H4 (cell line): ENCODE measurements at places on chromosomes 3 and 15. TPM values are rescaled to one million over a fixed set of nuclear protein-coding genes. Genes with fewer than 3 reads are reported as not detected.

SLC9A9 gene
- 9.7 and 10.8 TPM in 2 replicates for total RNA-seq

TIPIN gene
- 22.2 and 24.3 TPM in 2 replicates for total RNA-seq

NUDT16 gene
- total RNA-seq: 7.9 and 9.0 TPM in 2 replicates

- no peak for DNase-seq
These were observed 4.0 kb downstream of the B2M start for GRCh38 chr15:44715142-44715796.

GRCh38 chr3:71504250-71505036 lies 79.1 kb downstream of the FOXP1 start:
- DNase-seq: peak; percentile 45

- no peak for DNase-seq
These were observed 472.5 kb upstream of the SGO1 start for GRCh38 chr3:20658491-20658890.

GRCh38 chr15:100731267-100732152 lies 129.1 kb downstream of the ASB7 start:
- DNase-seq: no peak

- DNase-seq: no peak
These were observed 10.5 kb upstream of the CCK start for GRCh38 chr3:42276141-42277132.

DLL4 gene
- total RNA-seq: 0.10 TPM in 1 of 2 replicates, not detected in the other

SUCNR1 gene
- 0.70 and 1.2 TPM in 2 replicates for total RNA-seq

C2CD4B gene
- not detected in 2 replicates for total RNA-seq

DNA sequence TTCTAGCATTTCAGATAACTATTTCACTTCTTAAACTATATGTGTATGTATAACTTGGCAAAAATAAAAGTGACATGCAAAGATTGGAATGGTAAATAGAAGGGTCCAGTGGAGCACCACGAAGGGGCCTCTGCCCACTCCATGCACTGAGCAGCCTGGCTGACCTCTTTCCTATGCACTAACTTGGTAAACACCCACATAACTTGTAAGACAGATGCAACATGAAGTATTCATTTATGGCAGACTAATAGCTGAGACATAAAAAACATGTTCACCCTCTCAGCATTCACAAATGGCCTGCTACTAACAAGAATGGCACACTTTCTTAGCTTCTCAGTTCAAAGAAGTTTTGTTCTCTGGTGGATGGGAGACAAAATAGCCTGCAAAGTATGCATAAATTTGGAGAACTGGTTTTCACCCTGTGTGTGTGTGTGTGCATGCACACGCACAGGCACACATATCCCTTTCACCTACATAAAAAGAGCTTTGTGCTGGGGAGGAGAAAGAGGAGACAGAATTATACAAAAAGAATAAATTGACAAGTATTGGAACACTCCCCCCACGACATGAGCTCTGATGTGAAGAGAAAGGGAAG lies 26.5 kb upstream of the RYK start:
- DNase-seq: no peak

GRCh38 chr15:62447742-62448141 lies 282.7 kb upstream of the C2CD4B start:
- no peak for DNase-seq

DNA sequence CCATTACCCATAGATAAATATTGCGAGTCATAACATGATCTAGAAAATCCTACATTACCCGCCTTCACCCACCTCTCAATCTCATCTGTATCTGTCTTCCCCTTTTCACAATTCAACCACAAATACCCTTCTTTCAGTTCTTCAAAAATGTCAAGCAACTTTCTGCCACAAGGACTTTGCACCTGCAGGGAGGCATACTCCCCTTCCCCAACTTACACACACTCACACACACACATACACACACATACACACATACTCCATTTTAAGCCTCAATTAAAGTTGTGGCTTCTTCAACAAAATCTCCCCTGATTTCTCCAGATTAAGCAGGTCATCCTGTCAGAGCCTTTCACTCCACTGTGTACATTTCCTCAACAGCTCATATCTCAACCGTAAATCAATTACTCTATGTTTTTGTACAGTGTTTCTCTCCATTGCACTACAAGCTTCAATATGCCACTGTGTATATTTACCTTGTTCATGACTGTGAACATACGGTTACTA lies 33.1 kb upstream of the CCDC50 start:
- no peak for DNase-seq

- peak; percentile 29 for DNase-seq
These were observed 20.1 kb downstream of the OSBPL10 start for GRCh38 chr3:31960793-31961431.

THBS1 gene
- total RNA-seq: 277 and 278 TPM in 2 replicates

DNA sequence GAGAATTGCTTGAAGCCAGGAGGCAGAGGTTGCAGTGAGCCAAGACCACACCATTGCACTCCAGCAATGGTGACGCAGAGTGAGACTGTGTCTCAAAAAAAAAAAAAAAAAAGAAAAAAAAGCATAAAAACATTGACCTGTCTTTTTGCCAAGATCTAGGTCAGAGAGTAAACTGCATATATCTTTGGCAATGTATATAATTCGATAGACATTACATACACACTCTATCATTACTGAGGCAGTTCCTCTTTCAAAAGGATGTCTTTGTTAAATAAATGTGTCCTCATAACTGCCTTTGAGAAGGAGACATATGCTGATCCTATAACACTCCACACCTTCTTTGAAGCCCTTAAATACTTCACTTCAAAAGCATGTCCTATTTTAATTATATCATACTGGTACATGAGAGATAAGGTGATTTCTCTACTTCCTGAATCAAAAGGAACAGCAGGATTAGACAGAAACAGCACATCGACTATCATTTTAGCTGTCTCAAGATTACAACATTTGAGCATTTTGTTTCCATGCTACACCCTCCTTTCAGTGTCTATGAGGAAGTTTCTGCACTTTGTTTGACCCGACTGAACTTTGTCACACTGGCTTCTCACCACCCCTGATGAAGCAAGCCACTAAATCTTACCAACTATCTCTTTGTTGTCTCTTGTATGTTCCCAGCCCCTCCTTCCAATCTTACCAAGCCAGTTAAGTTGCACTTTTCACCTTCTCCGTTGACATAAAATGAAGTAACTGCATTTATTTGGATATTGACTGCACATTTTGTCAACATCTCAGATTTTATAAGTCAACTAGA lies 335.8 kb downstream of the MECOM start:
- no peak for DNase-seq

DNA sequence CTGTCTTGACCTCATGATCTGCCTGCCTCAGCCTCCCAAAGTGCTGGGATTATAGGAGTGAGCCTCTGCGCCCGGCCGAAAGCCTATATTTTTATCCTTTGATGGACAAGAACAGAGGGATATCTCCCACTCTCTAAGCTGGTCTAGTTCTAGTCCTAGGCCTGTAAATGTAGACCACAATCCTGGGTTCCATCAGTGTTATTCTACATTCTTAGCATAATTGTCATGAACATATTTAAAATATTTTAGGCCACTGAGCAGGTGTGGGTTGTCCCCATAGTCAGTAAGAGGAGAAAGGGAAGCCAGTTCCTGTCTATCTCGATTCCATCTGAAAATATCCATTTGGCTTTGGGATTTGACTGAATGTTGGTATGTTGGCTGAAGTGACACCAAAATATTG lies 118.1 kb downstream of the EBLN2 start:
- no peak for DNase-seq

DNA sequence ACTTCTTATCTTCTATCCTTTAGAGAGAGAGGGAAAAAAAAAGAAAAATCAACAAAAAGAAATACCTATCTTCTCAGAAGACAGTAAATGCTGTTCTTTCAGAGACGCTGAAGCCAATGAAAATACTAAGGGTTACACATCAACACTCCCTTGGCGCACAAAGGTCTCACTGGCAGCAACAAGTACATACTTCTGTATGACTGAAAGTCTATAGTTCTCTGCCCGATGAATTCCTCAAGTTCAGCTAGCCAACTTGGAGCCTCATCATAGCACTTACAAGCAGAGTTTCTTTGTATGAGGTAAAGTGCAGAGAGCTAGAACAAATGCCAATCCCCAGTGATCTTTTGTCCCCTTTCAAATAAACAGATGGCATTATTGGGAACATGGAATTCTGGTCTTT lies 62.7 kb downstream of the CPNE4 start:
- no peak for DNase-seq

DNA sequence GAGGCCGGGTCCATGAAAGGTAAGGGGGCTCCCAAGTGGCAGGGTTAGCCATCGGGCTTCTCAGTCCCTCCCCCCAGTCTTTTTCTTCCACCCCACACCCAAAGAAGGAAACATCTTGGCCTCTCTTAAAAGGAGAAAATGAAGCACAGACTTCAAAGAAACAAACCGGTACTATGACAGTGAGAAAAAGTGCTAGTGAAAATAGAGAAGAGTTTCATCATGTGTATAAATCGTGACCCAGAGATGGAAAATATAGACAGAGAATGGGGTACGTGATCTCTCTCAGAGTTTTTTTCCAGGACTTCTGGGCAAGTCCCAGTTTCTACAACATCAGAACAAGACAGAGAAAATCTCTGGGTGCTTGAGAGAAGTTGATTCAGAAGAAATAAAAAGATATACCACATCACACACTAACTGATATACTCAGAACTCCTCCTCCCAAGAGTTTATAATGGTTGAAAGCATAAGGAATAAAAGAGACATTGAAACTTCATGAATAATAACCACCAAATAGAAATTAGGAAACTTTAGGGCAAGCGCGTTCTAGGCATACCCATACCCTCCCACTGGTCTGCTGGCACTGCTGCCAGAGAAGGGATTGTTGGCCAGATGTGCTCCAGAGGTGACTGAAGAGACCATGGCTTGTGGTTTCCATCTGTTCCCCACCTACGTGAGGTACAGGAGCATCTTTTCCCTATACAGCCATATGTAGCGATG lies 318.9 kb upstream of the CHRM5 start:
- DNase-seq: no peak

WWTR1 gene
- 37.2 and 47.4 TPM in 2 replicates for total RNA-seq

GRCh38 chr15:68325726-68326125 lies 48.2 kb downstream of the FEM1B start:
- no peak for DNase-seq

DNA sequence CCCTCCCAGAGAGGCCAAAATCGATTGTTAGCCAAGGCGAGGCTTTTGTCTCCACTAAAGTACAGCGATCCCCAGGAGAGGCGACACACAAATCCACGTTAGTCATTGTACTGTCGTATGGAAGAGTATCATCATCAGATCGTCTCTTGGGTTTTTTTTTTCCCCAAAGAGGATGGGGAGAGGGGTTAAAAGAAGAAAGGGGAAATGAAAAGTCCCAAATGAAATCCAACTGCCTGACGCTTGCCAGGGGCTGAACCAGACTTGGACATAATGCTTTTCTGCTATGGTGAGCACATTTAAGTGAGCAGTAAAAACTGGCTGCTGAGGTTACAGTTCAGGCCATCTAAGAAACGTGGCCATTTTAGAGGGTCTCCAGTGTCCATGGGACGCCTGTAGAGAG lies 37.9 kb upstream of the CTSH start:
- DNase-seq: no peak

UROC1 gene
- not detected in 2 replicates for total RNA-seq

MCF2L2 gene
- total RNA-seq: 0.62 and 0.64 TPM in 2 replicates

DNA sequence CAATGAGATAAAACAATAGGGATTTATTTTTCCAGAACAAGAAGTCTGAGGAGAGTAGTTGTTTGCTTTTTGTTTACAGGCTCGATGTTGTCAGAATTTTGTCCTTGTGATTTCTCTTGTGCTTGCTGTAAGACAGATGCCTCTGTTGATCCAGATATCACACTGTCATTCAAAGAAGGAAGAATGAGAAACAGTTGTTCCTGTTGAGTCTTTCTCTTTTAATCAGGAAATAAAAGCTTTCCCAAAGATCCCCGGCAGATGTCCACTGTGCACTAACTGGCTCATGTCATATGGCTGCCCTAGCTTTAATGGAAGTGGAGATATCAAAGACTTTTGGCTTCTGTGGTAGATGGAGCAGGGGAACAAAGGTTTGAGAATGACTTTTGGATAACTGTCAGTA lies 6.8 kb downstream of the SERPINI1 start:
- DNase-seq: no peak

DNA sequence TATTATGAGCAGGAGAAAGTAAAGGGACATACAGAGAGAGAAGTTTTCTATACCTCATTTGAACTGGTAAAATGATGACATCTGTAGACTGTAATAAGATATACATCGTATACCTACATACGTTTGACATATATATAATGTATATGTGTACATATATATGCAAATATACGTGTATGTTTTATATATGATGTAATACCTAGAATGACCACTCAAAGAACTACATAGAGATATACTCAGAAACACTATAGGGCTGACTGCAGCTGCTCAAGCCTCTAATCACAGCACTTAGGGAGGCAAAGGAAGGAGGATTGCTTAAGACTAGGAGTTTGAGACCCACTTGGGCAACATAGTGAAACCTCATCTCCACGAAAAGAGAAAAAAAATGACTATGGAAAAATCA lies 48.5 kb upstream of the MCTP2 start:
- no peak for DNase-seq

DNA sequence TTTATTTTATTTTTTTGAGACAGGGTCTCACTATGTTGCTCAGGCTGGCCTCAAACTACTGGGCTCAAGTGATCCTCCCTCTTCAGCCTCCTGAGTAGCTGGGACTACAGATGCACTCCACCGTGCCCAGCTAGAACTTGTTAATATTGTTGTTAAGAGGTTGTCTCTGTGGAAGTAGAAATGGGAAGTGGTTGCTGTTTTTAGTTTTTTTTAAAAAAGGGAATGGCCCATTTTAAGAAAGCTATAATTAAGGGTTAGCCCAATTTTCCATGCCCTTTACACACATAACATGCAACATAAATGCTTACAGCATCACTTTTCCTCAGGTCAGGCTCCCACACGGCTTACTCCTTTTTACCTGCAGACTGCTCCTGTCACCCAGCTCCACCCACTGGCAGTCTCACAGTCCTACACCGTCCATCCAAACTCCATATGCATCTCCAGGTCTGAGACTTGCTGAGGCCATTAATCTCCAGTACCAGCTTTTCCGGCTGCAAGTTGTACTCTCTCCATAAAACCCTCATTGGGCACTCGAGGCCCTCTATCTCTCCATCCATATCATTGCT lies 19.8 kb downstream of the MORC1 start:
- DNase-seq: peak; percentile 14

GRCh38 chr15:62343397-62343796 lies 178.3 kb upstream of the C2CD4B start:
- no peak for DNase-seq

DNA sequence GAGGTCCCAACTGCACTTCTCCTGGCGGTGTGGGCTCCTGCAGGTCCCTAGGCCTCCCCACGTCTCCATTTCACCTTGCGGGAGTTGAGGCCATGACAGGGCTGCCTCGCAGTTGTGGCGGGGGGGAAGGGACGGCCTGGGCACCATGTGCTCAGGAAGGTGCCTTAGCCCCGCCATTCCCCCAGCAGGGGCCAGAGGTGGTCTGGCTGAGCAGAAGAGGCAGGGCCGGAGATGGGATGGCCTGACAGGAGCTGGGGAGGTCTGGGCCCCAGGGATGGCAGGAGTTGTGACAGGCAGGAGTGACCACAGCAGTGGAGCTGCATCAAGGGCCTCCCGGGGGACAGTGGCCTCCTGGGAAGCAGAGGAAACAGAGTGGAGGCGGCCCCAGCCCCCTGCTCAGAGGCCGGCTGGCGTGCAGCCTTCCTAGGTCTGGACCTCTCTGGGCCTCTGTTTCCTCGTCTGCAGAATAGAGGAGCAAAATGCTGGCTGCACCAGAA lies 18.7 kb upstream of the KLF15 start:
- DNase-seq: no peak

- DNase-seq: peak; percentile 64
These were observed 531.0 kb upstream of the NR2F2 start for GRCh38 chr15:95799286-95800200.

- DNase-seq: no peak
These were observed 19.6 kb downstream of the ATG7 start for GRCh38 chr3:11291808-11292207.
